Uterus (tissue), 4 donors: ENCODE measurements at places on chromosomes 2 and 18. TPM values are rescaled to one million over a fixed set of nuclear protein-coding genes. Genes with fewer than 3 reads are reported as not detected.

GRCh38 chr2:237742191-237742590, 56.4 kb upstream of the RBM44 start:
- DNase-seq = no peak
- peak overlapping the region; percentile 80 for H3K27ac ChIP-seq
- no peaks in the 10 kb centered on the region for H3K36me3 ChIP-seq
- H3K27me3 ChIP-seq = no peaks in the 10 kb centered on the region
- no peak overlapping the region for H3K4me3 ChIP-seq
- H3K4me1 ChIP-seq = peaks cover 13% of the 10 kb centered on the region

The PTPN4 gene
- 61.5 TPM for total RNA-seq

The CCDC74A gene
- 11.2 TPM for total RNA-seq

- no peaks in the 10 kb centered on the region for H3K36me3 ChIP-seq
- no peak overlapping the region for H3K4me3 ChIP-seq
- H3K27me3 ChIP-seq = no peaks in the 10 kb centered on the region
- no peaks in the 10 kb centered on the region for H3K4me1 ChIP-seq
- no peak overlapping the region for H3K27ac ChIP-seq
These were observed 35.1 kb upstream of the ROCK2 start for GRCh38 chr2:11379558-11379957.

DNA sequence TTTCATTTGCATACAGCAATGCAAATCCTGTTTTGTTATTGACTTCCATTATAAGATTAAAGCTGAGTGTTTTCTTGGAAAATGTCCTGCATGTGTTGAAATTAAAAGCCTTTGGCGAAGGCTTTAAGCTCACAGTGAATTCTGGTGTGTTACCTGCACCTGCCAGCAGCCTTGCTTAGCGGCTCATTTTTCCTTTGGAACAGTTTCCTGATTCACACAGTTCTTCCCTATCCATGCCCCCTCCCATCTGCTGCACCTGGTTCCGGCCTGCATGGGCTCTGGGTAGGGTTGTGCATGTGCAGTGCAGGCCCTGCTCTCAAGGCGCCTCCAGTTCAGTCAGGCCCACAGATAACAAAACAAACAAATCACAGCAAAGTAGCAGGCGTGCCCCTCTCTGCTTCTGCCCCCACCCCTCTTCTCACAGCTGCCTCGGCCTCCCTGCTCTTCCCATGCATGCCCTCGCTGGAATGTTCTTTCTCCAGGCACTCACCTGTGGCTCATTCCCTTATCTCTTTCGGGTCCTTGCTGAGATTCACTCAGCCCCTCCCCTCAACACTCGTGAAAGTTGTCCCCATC, 15.8 kb downstream of the MTCL1 start:
- no peak overlapping the region for H3K4me3 ChIP-seq
- no peaks in the 10 kb centered on the region for H3K36me3 ChIP-seq
- H3K27ac ChIP-seq = no peak overlapping the region
